ENCODE measurements at places on chromosomes 13 and 19. TPM values are rescaled to one million over a fixed set of nuclear protein-coding genes. Genes with fewer than 3 reads are reported as not detected.

Gene COL5A3
- 0.82 TPM for total RNA-seq

Gene SIGLECL1
- not detected for total RNA-seq

Gene ZNF160
- 26.5 TPM for total RNA-seq

GRCh38 chr13:98326291-98326690 lies 149.2 kb upstream of the RNF113B start:
- no peak for DNase-seq

DNA sequence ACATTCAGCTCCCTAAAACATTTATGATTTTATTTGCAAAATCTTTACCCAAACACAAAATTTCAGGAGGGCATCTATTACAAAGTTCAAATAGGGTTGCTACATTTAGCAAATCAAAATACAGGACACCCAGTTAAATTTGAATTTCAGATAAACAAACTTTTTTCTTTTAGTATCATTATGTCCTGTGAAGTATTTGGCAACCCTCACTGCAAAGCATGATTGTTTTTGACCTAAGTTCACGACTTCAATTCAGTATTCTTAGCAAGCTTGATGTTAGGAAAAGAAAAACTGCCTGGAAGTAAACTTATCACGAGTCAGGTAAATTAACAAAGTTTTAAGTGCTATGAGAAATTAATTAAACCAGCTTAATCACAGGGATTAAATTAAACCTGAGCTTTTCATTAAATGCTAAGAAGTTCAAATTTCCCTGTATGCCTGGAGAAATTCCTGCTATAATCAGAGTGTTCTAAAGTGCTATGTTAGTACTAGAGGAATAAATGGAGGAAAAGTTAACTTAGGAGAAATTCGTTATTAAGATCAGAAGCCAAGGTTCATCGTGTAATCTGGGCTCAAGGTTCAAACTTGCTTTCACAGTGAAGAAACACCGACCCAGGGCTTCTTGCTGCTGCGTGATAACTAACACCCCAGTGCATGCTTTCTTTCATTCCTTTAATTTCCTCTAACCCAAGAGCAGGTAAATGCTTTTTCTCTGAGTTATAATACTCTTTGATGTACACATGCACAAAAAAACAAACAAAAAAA lies 298.1 kb downstream of the FOXO1 start:
- no peak for DNase-seq

DNA sequence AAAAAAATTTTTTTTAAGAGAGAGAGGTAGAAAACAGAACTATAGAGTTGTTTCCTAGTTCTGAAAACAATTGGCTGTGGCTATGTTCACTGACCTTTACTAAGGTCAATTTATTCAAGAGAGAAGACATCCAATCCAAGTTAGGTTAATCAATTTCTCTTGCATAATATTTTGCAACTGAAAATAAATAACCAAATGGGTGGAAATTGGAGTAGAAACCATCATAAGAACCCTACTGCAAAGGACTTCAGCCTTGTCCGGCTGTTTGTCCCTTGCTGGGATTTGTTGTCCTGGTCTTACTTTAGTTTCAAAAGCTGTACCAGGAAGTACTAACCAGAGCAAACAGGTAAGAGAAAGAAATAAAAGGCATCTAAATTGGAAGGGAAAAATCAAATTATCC lies 23.3 kb upstream of the ZC3H13 start:
- no peak for DNase-seq

DNA sequence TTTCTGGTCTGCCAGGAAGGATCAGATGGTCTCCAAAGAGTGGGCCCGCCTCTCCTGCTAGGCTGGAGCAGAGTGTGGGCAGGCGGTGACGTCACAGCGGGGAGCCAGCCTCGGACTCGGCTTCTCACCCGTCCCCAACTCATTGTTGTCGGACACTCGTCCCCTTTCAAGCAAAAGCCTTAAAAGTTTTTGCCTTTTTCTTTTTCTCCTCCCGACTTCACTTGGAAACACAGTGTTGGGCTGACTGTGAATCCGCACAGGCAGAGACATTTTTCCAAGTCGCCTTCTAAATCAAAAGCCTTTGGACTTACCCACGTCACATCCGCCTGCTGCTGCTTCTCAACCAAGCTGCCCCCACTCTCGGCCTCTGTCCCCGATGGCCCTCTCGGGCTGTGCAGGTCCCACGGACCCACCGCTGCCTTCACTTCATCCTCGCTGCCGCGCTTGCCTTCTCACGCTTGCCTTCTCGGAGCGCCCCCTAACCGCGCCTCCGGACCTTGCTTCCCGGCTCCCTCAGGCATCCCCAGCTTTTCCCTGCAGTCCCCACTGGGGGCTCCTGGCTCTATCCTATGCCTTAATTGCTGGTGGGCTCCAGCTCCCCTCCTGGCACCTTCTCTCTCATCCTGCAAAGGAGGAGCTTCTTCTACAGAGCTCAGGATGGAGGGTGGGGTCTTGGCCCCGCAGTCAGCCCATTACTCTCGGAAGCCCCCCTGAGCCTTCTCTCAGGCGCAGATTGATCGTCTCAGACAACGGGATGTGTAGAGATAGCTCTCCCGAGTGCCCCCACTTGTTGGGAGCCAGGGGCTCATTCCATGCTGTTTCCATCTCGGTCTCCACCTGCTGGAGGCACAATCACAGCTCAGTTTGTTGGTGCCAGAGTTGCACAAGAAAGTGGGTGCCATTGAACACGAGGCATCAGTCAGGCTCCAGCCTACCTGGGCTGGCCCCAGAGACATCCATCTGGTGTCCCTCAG lies 3.9 kb upstream of the ZNF135 start:
- peak; percentile 83 for DNase-seq

DNA sequence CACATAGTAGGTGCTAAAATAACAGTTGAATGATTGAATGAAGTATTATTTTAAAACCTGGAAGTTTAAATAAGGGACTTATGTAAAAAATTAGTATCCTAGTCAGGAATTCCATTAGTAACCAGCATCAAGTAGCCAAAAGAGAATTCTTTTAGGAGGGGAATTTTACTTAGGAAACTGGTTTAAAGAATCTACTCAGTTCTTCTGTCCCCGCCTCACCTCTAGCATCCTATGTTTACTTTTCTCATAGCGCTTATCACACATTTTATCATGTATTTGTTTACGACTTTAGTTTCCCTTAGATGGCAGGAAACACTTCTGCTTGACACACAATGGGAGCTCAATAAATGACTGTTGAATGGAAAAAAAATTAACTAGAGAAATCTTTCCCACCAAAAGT lies 229.0 kb downstream of the KLF5 start:
- DNase-seq: no peak

GRCh38 chr13:29511106-29511796 lies 84.2 kb downstream of the SLC7A1 start:
- no peak for DNase-seq

Data from frontal cortex (tissue), 4 donors.